ENCODE measurements at places on chromosomes 13 and 19. TPM values are rescaled to one million over a fixed set of nuclear protein-coding genes. Genes with fewer than 3 reads are reported as not detected.
A peak's percentile ranks its signal among the peaks of the same experiment; 100 is the strongest.

Gene SHANK1
- total RNA-seq: not detected

Gene ZNF284
- 1.8 TPM for total RNA-seq

DNA sequence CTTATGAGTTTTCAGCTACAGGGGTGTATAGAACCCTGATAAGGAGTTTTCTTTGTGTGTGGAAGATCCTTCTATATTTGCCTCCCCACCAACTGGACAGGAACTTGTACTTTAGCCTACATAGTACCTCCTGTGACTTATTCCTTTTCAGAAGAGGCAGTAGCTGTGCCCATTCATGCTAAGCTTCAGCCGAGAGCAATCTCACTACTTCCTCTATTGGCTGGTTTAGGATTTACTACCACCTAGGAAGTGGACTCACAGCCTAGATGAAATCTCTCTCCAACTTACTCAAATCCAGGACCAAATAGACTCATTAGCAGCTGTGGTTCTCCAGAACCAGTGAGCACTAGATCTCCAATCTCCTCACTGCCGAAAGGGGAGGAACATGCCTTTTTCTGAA is 2.3 kb upstream of the REX1BD start:
- H3K4me1 ChIP-seq: no peaks in the 10 kb centered on the region
- DNase-seq: no peak
- no peaks in the 10 kb centered on the region for H3K36me3 ChIP-seq
- H3K4me3 ChIP-seq: no peak overlapping the region
- no peaks in the 10 kb centered on the region for H3K27me3 ChIP-seq
- no peak overlapping the region for H3K27ac ChIP-seq

Gene PSG4
- not detected for total RNA-seq

GRCh38 chr19:47406711-47407416 is 12.5 kb downstream of the MEIS3 start:
- peaks cover 23% of the 10 kb centered on the region for H3K27me3 ChIP-seq
- DNase-seq: no peak
- no peaks in the 10 kb centered on the region for H3K36me3 ChIP-seq
- no peak overlapping the region for H3K4me3 ChIP-seq
- no peak overlapping the region for H3K27ac ChIP-seq
- no peaks in the 10 kb centered on the region for H3K4me1 ChIP-seq

DNA sequence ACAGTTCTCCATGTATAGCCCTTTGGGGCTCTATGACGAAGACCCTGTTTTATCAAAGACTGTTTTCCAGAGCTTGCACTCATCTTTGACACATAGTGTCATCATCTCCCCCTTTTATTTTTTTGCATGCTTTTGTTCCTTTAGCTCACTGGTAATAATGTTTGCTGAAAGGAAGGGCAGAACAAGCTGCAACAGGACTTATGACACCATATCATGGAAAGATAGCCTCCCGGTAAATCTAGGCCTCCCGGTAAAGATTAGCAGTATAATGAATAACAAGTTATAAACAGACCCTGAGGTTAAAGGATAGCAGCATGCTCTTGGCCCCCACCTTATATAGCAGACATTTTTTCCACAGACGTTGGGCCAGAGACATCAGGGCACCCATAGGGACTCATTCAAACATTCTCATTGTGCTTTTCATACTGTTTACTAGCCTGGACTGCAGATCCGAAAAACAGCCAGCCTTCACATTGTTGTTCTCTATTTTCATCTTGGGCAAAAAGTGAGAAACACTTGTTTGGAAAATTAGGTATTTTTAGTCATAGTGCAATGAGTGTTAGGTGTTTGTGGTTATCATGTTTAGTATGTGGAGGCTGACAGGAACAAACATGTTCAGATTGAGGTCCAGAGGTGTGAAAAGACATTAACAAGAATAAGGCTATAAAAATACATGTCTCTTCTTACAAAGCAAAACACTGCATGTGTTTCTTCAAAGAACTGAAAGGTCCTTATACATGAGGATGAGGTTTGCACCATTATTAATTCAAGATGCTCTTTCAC is 136.9 kb upstream of the SPRY2 start:
- no peak overlapping the region for H3K27ac ChIP-seq
- H3K4me3 ChIP-seq: no peak overlapping the region
- H3K27me3 ChIP-seq: no peaks in the 10 kb centered on the region
- no peaks in the 10 kb centered on the region for H3K36me3 ChIP-seq

- H3K4me1 ChIP-seq: peaks cover 14% of the 10 kb centered on the region
- no peak for DNase-seq
Measured at GRCh38 chr19:52691215-52691610, 43.6 kb downstream of the ZNF611 start.

Gene GRK1
- 1.3 TPM for total RNA-seq

- no peaks in the 10 kb centered on the region for H3K27me3 ChIP-seq
- H3K36me3 ChIP-seq: no peaks in the 10 kb centered on the region
- DNase-seq: no peak
- H3K4me3 ChIP-seq: no peak overlapping the region
- H3K27ac ChIP-seq: no peak overlapping the region
Measured at GRCh38 chr13:102097708-102098107, 304.1 kb downstream of the FGF14 start.

Gene FLT3
- 0.48 TPM for total RNA-seq

Gene SIAH3
- not detected for total RNA-seq

GRCh38 chr13:47647001-47647400 is 354.1 kb downstream of the SUCLA2 start:
- no peaks in the 10 kb centered on the region for H3K36me3 ChIP-seq
- H3K4me1 ChIP-seq: no peaks in the 10 kb centered on the region
- no peak overlapping the region for H3K27ac ChIP-seq
- H3K4me3 ChIP-seq: no peak overlapping the region

Gene BEST2
- total RNA-seq: not detected

GRCh38 chr13:43805071-43805468 is 18.3 kb upstream of the ENOX1 start:
- H3K4me1 ChIP-seq: peaks cover 8% of the 10 kb centered on the region
- H3K4me3 ChIP-seq: no peak overlapping the region
- H3K27me3 ChIP-seq: no peaks in the 10 kb centered on the region
- no peaks in the 10 kb centered on the region for H3K36me3 ChIP-seq
- H3K27ac ChIP-seq: no peak overlapping the region

GRCh38 chr13:74575729-74576125 is 441.5 kb upstream of the KLF12 start:
- peak; percentile 90 for DNase-seq
- H3K36me3 ChIP-seq: no peaks in the 10 kb centered on the region
- H3K27ac ChIP-seq: peak overlapping the region; percentile 67
- no peaks in the 10 kb centered on the region for H3K27me3 ChIP-seq

- H3K36me3 ChIP-seq: no peaks in the 10 kb centered on the region
- DNase-seq: no peak
- H3K27me3 ChIP-seq: no peaks in the 10 kb centered on the region
- no peak overlapping the region for H3K27ac ChIP-seq
- H3K4me3 ChIP-seq: no peak overlapping the region
Measured at GRCh38 chr13:107360010-107360409, 792.1 kb upstream of the ARGLU1 start.

DNA sequence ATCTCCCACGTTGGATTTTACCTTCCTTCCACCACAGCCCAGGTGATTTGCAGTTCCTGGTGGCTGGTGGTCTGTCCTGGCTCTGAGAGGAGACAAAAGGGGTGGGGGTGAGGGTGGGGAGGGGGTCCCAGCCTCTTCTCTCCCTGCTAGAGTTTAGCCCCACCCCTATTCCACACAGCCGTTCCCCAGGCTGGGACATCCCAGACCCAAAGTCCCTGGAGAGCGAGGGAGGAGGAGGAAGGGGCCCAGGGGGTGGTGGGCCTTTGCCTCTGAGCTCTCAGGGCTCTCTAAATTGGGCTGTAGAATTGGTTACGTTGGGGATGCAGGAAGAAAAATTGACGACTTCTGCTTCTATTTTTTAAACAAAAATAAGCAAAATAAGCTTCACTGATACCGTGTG is 81.9 kb downstream of the SLC6A16 start:
- no peaks in the 10 kb centered on the region for H3K4me1 ChIP-seq
- no peak overlapping the region for H3K27ac ChIP-seq
- no peak overlapping the region for H3K4me3 ChIP-seq
- no peak for DNase-seq
- H3K27me3 ChIP-seq: no peaks in the 10 kb centered on the region
- no peaks in the 10 kb centered on the region for H3K36me3 ChIP-seq

Gene ZNF439
- total RNA-seq: 5.1 TPM

DNA sequence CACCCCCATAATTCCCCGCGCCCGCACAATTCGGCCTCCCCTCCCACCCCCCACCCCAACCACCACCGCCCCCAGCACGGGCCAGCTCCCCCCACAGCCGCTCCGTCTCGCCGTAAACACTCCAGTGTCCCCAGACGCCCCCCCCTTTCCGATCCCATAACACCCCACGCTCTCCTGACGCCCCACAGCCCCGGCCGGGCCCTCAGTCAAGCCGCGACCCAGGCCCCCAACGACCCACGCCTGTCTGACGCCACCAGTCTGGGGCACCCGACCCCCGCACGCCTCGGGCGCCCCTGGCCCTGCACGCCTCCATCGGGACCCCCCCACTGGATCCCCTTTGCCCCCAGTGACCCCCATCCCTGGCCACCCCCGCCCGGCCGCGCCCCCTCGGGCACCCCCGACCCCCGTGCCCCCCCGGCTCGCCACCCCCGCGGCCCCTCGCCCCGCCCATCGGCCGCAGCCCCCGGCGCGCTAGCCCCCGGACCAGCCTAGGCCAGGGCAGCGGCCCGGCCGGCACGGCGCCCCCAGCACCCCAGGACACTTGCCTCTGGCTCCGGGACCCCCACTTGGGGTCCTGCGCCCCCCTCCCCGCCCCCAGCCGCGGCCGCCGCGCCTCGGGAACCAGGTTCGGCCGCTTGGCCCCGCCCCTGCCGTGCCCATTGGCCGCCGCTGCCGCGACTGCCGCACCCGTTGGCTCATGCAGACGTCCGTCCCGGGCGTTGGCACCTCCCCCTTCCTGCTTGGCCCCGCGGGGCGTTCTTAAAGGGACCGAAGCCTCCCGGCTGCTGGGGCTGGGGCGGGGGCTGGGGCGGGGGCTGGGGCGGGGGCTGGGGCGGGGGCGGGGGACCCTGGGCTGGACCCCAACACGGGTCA is at the start of gene FKBP8:
TSS of gene FKBP8 (minus strand) at position 633 of the 873 bp plus-strand sequence. CDS start 1,603 bp downstream, outside the sequence.
- H3K27ac ChIP-seq: peak within 1 kb of the TSS; percentile 94
- peak within 1 kb of the TSS; percentile 49 for H3K4me3 ChIP-seq
- peaks cover 12% of the 10 kb centered on the region for H3K4me1 ChIP-seq
- H3K27me3 ChIP-seq: no peaks in the 10 kb centered on the region
- H3K36me3 ChIP-seq: peaks cover 35% of the 10 kb centered on the region
